Stimulated activated CD4-positive, alpha-beta T cell treated with anti-CD3 and anti-CD28 coated beads, Interleukin-2, amount 100 ng/mL, for 4 hours (primary cell): ENCODE measurements at places on chromosomes 2 and 18.

- DNase-seq = no peak
Observed at GRCh38 chr18:61589724-61590065, 256.5 kb downstream of the CDH20 start.

DNA sequence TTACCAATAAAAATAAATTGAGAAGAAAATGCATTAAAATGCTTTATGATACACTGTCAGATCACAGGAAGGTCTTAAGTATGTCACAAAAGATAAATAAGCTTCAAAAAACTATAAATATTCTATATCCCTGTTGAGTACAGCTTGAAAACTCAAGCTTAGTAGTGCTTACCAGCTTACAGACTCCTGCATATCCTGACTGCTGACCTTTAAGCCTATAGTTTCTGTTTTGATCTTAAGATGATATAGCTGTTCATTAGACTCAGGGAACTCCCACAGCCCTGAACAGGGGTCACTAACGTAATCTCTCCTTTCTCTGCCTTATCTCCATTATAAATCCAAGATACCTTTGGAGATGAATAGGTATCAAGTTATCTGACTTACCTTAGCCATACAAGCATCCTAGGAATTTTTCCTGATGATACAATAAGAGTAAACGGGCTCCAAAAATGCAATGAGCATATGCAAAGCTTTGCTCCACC lies 93.7 kb upstream of the RBBP8 start:
- DNase-seq = no peak

DNA sequence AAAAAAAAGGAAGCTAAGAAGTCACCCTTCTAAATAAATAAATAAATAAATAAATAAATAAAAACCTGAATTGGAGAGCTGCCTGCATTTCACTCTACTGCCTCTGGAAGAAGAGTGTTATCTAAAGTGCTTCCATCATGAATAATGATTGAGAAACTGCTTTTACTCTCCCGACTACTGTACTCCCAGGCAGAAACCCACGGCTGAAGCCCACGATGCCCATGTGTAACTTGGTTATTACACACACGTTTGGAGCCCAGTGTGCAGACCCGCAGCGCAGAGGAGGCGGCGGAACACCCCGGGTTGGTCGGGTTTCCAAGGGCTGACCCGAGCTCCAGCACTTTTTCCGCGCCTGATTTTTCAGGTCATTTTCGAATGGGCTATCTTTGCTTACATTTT lies 697 bp upstream of the SPATS2L start:
- no peak for DNase-seq

GRCh38 chr18:62521593-62521992 lies 1.2 kb upstream of the ZCCHC2 start:
- no peak for DNase-seq

GRCh38 chr18:33751613-33752221 lies 173.7 kb downstream of the ASXL3 start:
- DNase-seq = no peak

GRCh38 chr2:36477746-36478145 lies 120.2 kb downstream of the FEZ2 start:
- no peak for DNase-seq

DNA sequence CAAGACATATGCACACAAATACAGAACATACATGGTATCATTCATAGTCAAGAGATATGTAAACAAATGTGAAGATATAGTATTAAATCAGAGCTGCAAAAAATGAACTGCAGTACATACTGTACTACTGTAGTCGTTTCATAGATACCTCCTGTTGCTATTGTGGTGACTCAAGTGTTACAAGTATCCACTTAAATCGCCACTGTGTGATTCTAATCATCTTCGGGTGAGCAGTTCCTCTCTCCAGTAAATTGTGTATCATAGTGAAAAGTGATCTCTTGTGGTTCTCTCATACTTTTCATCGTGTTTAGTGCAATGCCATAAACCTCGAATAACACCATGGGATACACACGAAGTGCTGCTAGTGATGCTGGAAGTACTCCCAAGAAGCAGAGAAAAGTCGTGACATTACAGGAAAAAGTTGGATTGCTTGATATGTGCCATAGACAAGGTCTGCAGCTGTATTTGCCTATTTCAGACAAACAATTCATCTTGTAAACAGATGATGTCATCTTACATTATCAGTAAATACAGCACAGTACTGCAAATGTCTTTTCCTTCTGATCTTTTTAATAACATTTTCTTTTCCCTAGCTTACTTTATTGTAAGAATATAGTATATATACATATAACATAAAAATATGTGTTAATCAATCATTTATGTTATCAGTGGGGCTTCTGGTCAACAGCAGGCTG lies 222.2 kb downstream of the BCL11A start:
- no peak for DNase-seq

GRCh38 chr18:50614838-50615237 lies 55.0 kb downstream of the MAPK4 start:
- DNase-seq = no peak

- no peak for DNase-seq
Observed at GRCh38 chr2:121529439-121530211, 1.1 kb upstream of the RNU4ATAC start.

DNA sequence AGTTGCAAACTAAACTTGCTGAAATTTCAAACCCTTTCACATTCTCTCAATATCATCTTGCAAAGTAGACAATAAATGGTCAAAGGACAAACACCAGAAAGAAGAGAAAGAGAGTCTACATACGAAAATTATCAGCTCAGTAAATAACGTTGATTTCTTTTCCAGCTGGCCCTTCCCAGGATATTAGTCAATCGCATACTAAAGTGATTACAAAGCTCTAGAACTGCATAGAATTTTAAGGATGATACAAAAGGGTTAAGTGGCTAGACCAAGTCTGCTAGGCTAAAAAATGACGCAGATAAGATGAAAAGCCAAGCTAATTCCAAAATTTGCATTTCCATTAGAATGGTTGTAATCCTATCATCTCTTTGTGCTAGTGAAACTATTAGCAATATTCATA lies 405.7 kb downstream of the FBXO15 start:
- DNase-seq = no peak

GRCh38 chr18:36309436-36310391 lies 12.2 kb downstream of the FHOD3 start:
- DNase-seq = no peak

GRCh38 chr2:37318401-37318800 lies 6.2 kb downstream of the PRKD3 start:
- no peak for DNase-seq

DNA sequence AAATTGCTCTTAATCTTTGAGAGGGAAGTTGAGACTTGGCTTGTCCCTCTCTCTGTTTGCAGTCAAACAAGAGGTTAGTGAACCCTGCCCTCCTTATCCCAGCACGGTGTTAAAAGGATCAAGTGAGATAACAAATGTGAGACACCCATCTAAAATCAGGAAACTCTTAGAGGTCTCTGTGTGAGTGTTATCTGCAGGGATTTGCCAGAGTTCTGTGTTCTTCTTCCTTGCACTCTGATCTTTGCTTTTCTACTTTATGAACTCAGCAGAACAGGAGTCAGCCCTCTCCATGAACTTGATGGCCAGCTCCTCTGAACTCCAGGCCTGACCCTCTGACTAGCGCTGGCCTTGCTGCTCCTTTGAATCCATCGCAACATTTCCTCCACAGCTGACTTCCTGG lies 123.8 kb downstream of the NCKAP5 start:
- no peak for DNase-seq

GRCh38 chr2:156340804-156341451 lies 8.4 kb upstream of the NR4A2 start:
- no peak for DNase-seq

GRCh38 chr2:149164827-149165226 lies 126.3 kb downstream of the LYPD6B start:
- no peak for DNase-seq

GRCh38 chr2:98093146-98093545 lies 6.2 kb downstream of the VWA3B start:
- no peak for DNase-seq

GRCh38 chr2:237697586-237698357 lies 70.4 kb downstream of the LRRFIP1 start:
- DNase-seq = no peak

GRCh38 chr18:37238282-37239108 lies 327.1 kb downstream of the CELF4 start:
- DNase-seq = no peak

- DNase-seq = no peak
Observed at GRCh38 chr18:79507076-79507545, 111.4 kb downstream of the NFATC1 start.

- DNase-seq = no peak
Observed at GRCh38 chr2:159817283-159817682, 19.3 kb upstream of the CD302 start.

GRCh38 chr18:47150824-47151366 lies 595 bp upstream of the HDHD2 start:
- no peak for DNase-seq

GRCh38 chr2:110742412-110742811 lies 10.0 kb downstream of the ACOXL start:
- DNase-seq = no peak

DNA sequence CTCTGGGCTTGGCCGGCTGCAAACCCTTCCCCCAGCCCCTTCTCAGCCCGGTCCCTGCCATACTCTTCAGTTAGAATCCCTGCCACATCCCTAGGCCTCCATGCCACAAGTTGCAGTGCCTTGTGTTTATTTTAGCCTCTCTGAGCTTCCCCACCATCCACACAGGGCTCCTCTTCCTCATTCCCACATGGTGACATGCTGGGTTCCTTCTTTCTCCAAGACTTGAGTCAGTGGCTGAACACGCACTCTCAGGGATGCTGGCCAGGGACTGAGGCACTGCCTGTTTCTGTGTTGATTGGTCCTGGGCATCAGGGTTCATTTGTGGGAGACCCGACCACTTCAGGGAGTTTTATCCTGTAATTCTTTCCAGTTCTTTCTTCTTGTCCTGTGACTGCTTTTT lies 56.3 kb downstream of the KCNS3 start:
- DNase-seq = no peak

DNA sequence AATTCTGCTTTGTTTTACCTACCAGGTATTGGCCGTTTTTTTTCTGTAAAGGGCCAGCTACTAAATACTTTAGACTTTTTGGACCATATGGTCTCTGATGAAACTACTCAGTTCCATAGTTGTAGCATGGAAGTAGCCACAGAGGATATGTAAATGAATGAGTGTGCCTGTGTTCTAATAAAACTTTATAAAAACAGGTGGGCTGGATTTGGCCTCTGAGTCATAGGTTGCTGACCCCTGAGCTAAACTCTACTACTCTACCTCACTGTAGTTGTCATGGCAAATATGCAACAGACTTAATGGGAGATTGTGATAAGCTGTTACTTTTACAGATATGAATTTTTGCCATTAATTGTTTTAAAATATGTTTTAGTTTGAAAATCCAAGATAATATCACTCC lies 19.7 kb downstream of the CLIP4 start:
- no peak for DNase-seq

GRCh38 chr2:62486439-62486765 lies 19.6 kb downstream of the TMEM17 start:
- no peak for DNase-seq

GRCh38 chr2:190646780-190647522 lies 1.9 kb upstream of the NAB1 start:
- no peak for DNase-seq

DNA sequence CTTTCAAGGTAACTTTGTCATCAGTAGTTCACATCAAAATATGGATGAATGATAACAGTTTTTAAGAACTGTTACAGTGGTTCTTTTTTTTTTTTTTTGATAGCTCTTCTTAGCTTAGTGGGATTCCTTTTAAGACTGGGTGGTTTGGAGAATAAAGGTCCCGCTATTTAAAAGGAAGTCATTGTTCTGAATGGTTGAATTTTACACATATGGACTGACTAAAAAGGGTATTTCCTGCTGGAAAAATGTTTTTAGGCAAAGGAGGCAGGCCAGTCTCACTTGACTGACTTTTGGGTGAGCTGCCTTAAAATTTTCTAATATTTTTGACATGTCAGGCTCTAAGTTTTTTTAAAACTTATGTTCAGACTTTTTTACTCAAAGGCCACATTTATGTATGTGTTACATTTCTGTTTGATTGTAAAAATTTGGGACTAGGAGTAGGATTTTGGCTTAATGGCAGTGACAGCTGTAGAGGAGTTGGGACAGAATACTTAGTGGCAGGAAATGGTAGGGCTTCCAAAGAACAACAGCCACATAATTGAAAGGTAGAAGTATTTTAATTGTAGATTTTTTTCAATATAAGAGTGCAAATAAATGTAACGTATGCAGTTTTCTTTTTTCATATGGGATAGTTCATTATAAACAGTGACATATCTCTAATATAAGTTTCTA lies 13.7 kb downstream of the VAPA start:
- DNase-seq = no peak
